Large intestine (tissue), 12 donors: ENCODE measurements at places on chromosomes 7 and 10. TPM values are rescaled to one million over a fixed set of nuclear protein-coding genes. Genes with fewer than 3 reads are reported as not detected.

GRCh38 chr10:48651839-48652238 is 32.8 kb upstream of the WDFY4 start:
- no peak overlapping the region for H3K4me3 ChIP-seq
- H3K4me1 ChIP-seq: peaks cover 11% of the 10 kb centered on the region
- no peak for DNase-seq
- no peaks in the 10 kb centered on the region for H3K36me3 ChIP-seq

Gene MYOZ1
- polyA plus RNA-seq: 0.94 TPM

Gene IKZF1
- 4.5 TPM for polyA plus RNA-seq

DNA sequence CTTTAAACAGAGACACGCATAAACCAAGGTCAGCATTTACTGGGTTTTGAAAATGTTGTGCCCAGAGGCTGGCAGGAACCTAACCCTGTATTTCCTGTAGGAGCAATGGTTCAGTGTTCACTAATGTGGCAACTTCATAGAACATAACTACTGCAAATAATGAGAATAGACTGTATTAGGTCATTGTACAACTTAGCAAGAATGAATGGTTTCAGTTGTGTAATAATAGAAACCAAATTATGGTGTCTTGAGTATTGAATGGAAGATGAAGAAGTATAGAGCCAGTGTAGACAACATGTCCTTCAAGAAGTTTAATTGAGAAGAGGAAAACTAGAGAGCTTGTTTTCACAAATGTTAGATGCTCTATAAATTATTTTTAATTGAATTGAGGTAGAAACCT is 172.5 kb downstream of the BUB3 start:
- no peaks in the 10 kb centered on the region for H3K36me3 ChIP-seq
- no peaks in the 10 kb centered on the region for H3K4me1 ChIP-seq
- no peak overlapping the region for H3K4me3 ChIP-seq
- H3K27ac ChIP-seq: no peak overlapping the region
- H3K27me3 ChIP-seq: no peaks in the 10 kb centered on the region

DNA sequence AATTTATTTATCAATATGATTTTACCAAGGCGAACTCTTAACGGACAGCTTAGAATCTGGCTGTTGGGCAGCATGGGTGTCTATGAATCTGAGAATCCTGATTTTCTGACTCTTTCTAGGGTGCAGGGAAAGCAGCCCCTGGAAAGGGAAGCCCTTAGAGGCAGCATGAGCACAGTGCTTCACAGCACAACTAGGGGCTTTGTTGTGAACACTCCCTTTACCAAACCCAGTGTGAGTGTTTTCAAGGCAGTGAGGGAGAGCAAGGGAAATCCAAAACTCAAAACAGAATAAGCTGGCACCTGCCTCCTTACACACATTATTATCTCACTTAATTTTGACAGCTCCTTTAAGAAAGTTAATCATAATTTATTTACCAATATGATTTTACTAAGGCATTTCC is 116.3 kb upstream of the CSTF2T start:
- no peaks in the 10 kb centered on the region for H3K27me3 ChIP-seq
- DNase-seq: no peak
- no peaks in the 10 kb centered on the region for H3K36me3 ChIP-seq
- H3K4me1 ChIP-seq: no peaks in the 10 kb centered on the region
- no peak overlapping the region for H3K4me3 ChIP-seq
- no peak overlapping the region for H3K27ac ChIP-seq

GRCh38 chr10:21030091-21030490 is 133.0 kb upstream of the NEBL start:
- no peak overlapping the region for H3K4me3 ChIP-seq
- DNase-seq: no peak
- H3K4me1 ChIP-seq: no peaks in the 10 kb centered on the region
- H3K27me3 ChIP-seq: no peaks in the 10 kb centered on the region
- H3K36me3 ChIP-seq: no peaks in the 10 kb centered on the region
- no peak overlapping the region for H3K27ac ChIP-seq

DNA sequence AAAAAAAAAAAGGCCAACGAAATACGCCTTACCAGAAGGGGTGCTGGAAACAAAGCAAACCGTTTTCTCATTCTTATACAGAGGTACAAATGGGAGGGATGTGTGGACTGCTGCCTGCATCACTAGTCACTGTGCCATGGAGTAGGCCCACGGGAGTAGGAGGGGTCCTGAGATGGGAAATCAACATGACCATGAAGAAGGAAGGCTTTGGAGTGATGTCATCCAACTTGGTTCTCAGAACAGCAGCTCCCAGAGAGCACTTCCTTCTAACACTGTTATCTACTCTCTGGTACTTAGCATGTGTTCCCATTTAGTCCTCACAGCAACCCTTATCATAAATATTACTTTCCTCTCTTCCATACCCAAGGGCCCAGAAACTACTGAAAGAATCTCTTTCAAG is 60.0 kb upstream of the LRGUK start:
- H3K4me1 ChIP-seq: no peaks in the 10 kb centered on the region
- no peaks in the 10 kb centered on the region for H3K27me3 ChIP-seq
- no peak for DNase-seq
